NCI-H187 (cell line): ENCODE measurements at places on chromosomes 3 and 15.

GRCh38 chr3:72756900-72757299 is 91.3 kb downstream of the SHQ1 start:
- no peak for DNase-seq

DNA sequence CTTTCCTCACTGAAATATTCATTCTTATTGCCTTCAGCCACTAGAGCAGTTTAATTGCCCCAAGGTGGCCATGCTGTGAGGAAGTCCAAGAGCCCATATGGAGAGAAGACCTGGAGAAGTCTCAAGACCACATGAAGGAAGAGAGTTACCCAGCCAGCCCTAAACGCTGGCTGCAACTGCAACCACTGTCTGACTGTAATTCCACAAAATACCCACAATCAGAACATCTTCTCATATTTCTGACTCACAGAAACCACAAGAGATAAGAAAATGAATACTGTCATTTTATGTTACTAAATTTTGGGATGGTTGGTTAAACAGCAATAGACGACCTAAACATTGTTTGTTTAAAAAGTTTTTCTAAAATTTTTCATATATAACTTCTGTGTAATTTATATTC is 14.7 kb upstream of the SST start:
- DNase-seq, result no peak

DNA sequence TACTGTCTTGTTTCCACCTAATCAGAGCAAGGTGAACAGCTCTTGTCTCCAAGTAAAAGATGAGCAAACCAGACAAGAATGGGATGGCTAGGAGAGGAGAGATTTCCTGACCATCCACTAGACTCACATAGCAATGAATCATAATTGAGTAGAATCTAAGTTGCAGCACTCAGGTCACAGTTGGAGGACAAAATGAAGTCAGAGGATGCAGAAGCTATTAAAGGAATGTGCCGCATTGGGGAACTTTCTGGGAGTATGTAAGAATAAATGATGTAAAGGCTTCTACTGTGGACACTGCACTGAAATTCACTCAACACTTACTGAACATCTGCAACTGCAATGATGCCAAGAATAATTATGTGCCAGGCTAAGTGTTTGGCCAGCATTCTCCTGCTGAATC is 217.4 kb upstream of the WNT5A start:
- no peak for DNase-seq

- DNase-seq, result no peak
Observed at GRCh38 chr3:150385296-150386242, 22.5 kb upstream of the TSC22D2 start.
